NCI-H1436 (cell line): ENCODE measurements at places on chromosomes 16 and 17.
A peak's percentile ranks its signal among the peaks of the same experiment; 100 is the strongest.

DNA sequence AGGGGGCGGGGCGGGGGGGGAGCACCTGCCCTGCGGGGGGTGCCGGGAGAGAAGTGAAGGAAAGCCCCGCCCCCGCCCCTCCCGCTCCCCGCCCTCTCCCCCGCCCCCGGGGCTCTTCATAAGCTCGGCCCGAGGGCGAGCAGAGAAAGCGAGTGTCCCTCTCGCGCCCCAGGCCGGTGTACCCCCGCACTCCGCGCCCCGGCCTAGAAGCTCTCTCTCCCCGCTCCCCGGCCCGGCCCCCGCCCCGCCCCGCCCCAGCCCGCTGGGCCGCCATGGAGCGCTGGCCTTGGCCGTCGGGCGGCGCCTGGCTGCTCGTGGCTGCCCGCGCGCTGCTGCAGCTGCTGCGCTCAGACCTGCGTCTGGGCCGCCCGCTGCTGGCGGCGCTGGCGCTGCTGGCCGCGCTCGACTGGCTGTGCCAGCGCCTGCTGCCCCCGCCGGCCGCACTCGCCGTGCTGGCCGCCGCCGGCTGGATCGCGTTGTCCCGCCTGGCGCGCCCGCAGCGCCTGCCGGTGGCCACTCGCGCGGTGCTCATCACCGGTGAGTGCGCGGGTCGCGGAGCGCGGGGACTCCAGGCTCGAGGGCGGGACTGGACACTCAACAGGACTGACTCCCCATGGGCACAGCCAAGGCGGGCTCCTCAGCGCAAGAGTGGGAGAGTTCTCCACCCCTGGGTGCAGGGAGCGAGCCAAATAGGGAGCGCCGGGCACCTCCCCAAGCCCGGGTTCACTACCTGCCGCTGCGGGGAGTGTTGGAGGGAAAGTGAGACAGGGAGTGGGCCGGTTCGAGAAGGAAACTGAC, at the start of gene HSD11B2:
HSD11B2 (plus strand) TSS at position 145 of the 798 bp plus-strand sequence; CDS start at position 273, 128 bp downstream.
- no peak for DNase-seq

DNA sequence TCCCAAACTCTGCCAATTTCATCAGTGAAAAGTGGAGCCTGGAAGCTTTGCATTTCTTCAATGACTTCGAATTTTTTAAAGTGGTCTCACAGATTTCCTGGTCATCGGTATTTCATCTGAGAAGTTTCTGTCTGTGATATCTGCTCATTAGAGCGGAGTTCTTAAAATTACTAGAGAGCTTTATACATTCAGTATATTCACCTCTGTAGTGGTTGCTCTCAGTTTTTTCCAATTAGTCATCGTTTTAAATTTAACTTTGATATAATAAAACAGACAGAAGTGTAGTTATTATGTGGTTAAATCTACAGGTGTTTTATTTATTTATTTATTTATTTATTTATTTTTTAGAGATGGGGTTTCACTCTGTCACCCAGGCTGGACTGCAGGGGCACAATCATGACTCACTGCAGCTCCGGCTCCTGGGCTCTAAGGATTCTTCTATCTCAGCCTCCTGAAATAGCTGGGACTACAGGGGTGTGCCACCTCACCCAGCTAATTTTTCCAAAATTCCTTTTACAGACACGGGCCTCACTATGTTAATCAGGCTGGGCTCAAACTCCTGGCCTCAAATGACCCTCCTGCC, 16.0 kb downstream of the ARHGAP17 start:
- DNase-seq = no peak

DNA sequence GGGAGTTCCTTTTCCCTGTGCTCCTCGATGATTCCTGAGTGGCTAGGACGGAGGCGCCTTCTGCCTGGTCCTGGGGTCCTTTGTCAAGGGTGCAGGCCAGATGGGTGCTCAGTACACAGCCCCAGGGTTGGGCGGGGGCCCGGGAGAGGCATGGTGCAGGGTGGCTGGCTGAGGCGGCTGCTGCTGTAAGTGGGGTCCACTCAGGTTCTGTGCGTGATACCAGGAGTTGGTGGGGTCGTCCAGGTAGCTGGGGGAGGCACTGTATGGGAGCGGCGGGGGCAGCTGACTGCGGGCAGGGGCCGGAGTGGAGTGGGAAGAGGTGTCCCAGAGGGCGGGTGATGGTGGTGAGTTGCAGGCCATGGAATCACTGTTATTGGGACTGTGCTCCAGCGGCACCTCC, 3.6 kb downstream of the DLX3 start:
- no peak for DNase-seq

- no peak for DNase-seq
These were observed 601.4 kb upstream of the CA10 start for GRCh38 chr17:52759864-52760263.

- no peak for DNase-seq
These were observed 118.3 kb downstream of the SPECC1 start for GRCh38 chr17:20127360-20128035.

GRCh38 chr16:84278968-84279367, 15.7 kb upstream of the WFDC1 start:
- DNase-seq = no peak

GRCh38 chr17:5864741-5865657, 205.2 kb upstream of the WSCD1 start:
- DNase-seq = no peak

DNA sequence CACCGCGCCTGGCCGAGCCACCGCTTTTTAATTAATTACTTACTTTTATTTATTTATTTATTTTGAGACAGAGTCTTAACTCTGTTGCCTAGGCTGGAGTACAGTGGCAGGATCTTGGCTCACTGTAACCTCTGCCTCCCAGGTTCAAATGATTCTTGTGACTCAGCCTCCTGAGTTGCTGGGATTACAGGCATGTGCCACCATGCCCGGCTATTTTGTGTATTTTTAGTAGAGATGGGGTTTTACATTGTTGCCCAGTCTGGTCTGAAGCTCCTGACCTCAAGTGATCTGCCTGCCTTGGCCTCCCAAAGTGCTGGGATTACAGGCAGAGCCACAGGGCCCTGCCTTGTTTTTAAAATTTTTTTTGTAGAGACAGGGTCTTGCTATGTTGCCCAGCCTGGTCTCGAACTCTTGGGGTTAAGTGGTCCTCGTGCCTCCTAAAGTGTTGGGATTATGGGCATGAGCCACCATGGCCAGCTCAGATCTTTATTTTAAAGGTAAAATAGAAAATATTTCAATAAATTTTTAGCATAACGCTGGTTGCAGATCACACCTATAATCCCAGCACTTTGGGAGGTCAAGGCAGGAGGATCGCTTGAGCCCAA, 18.3 kb upstream of the NUDT16L1 start:
- DNase-seq = no peak

DNA sequence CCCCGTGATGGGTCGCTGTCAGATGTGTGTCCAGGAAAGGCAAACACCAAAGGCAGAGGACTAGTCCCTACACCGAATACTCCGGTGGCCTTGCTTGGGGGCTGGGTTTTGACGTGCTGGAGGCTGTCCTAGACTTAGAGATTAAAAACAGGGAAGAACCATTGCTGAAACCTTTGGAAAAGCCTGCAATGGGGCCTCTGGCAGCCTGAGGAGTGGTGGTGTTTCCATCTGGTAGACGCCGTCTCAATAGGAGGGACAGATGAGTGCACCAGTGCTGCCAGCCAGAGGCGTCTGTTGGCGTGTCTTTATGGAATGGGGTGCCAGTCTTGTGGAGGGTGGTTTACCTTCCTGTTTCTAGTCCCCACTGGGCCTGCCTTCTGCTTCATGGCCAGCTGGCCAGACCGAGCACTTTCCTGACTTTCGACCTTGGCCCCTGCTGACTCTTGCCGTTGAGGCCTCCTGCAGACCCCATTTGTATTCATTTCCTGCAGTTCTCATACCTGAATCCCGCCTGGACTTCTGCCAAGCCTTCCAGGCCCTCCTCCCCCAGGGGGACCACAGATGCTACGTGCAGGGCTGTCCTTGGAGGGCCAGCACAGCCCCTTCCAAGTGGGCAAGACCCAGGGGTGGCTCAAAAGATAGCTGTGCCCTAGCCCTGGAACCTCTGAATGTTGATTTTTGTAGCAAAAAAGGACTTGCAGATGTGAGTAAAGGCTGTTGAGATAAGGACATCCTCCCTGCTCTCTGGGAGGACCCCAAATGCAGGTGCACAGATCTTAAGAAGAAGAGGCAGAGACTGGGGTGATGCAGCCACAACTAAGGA, 1.9 kb upstream of the DNASE1 start:
- no peak for DNase-seq

- peak; percentile 91 for DNase-seq
These were observed 7.5 kb downstream of the EIF1 start for GRCh38 chr17:41695954-41696757.

DNA sequence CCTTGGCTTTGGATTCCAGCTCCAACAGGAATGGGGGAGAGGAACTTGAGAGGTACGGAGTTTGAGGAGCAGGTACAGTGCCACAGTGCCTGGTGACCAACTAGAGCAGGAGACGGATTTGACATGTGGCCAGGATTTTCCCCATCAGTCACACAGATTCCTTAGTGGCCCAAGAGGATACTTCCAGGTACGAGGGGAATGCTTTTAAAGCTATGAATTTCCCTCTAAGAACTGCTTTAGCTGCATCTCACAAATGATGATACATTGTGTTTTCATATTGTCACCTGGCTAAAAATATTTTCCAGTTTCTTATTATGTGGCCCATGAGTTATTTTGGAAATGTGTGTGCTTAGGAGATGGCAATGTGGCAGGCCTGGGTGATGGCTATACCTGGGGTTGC, 98.3 kb downstream of the ABCC6 start:
- no peak for DNase-seq
